ENCODE measurements at places on chromosomes 16 and 17.

- DNase-seq, result no peak
Observed at GRCh38 chr16:78743556-78743955, 644.1 kb downstream of the WWOX start.

GRCh38 chr16:64751906-64752305 lies 370.0 kb downstream of the CDH11 start:
- DNase-seq, result no peak

GRCh38 chr17:63760771-63761539 lies 12.4 kb downstream of the CCDC47 start:
- peak; percentile 16 for DNase-seq

DNA sequence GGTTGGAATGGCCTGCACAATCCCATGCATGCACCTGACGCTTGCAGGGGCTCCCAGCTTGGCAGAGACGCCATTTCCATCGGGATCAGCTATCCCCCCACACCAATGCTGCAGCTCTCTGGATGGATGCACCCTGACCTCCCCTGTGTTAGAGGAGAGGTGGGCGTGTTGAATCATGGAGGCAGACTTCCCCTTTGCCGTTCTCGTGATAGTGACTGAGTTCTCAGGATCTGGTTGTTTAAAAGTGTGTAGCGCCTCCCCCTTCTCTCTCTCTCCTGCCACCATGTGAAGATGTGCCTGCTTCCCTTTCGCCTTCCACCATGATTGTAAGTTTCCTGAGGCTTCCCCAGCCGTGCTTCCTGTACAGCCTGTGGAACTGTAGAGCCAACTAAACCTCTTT lies 17.8 kb upstream of the KCNH6 start:
- no peak for DNase-seq

GRCh38 chr17:9566067-9566466 lies 9.6 kb downstream of the STX8 start:
- DNase-seq, result no peak

- DNase-seq, result no peak
Observed at GRCh38 chr16:79653373-79653891, 52.9 kb upstream of the MAF start.

- no peak for DNase-seq
Observed at GRCh38 chr17:72423718-72424117, 302.9 kb downstream of the SOX9 start.

GRCh38 chr16:81585785-81586184 lies 141.2 kb downstream of the CMIP start:
- DNase-seq, result peak; percentile 72

GRCh38 chr17:18037486-18037885 lies 1.5 kb downstream of the ATPAF2 start:
- no peak for DNase-seq

- DNase-seq, result peak; percentile 56
Observed at GRCh38 chr16:4415538-4416199, 727 bp downstream of the CORO7 start.

GRCh38 chr17:8060274-8060673 lies 21.4 kb downstream of the ALOX15B start:
- peak; percentile 97 for DNase-seq
